ENCODE measurements at places on chromosomes 3 and 15. TPM values are rescaled to one million over a fixed set of nuclear protein-coding genes. Genes with fewer than 3 reads are reported as not detected.

- DNase-seq: no peak
These were observed 106.1 kb downstream of the EOMES start for GRCh38 chr3:27616031-27616430.

DNA sequence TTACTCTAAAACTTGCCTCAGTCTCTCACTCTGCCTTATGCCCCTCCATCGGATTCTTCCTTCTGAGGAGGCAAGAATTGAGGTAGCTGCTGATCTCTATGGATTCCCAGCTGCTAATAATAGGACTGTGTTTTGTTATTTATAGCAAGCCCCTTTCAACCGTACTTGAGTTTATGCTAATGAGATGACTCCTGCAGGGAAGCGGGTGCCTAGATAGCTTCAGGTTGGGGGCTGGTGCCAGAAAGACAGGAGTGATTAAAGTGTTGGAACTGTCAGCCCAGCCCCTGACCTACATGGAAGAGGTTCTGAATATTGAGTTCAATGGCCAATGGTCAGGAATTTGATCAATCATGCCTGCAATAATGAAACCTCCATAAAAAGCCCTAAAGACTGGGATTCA is 21.8 kb upstream of the LIMD1 start:
- no peak for DNase-seq

- no peak for DNase-seq
These were observed 197.6 kb upstream of the ZPLD1 start for GRCh38 chr3:102237181-102237580.

The CD80 gene
- total RNA-seq: 7.9 TPM

The WDR49 gene
- total RNA-seq: 1.2 TPM

The TNFAIP8L3 gene
- total RNA-seq: 10.9 TPM

All from upper lobe of right lung (tissue), 1 donor.